ENCODE measurements at places on chromosomes 16 and 17.

DNA sequence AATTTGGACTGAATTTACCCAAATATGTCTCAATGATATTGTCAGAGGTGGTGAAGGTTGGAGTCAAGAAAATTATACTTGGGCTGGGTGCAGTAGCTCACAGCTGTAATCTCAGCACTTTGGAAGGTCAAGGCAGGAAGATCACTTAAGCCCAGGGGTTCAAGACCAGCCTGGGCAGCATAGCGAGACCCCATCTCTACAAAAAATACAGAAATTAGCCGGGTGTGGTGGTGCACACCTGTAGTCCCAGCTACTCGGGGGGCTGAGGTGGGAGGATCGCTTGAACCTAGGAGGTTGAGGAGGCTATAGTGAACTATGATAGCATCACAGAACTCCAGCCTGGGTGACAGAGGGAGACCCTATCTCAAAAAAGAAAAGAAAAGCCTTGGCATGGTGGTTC, 40.9 kb downstream of the LAT start:
- DNase-seq, result no peak

- no peak for DNase-seq
These were observed 34.5 kb downstream of the ABCC12 start for GRCh38 chr16:48121276-48121675.

GRCh38 chr16:62821824-62822223, 785.6 kb upstream of the CDH8 start:
- DNase-seq, result no peak

GRCh38 chr16:82063456-82064082, 28.5 kb downstream of the HSD17B2 start:
- DNase-seq, result no peak

DNA sequence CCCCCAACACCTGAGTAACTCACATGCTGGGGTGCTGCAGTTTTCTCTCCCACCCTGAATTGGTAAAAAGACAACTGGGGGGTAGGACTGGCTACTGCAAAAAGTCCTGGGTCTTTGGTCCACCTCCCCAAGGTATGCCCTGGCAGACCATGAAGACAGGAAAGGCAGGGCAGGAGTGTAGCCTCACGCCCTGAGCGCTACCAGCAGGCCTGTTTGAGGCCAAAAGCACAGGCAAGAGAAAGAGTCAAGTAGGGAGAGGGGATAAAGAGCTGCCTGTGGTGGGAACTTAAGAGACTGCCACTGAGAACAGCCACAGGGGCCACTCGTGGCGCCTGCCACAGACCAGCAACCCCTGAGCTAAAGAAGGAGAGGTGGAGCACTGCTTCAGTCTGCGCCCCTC, 13.8 kb downstream of the PSMB3 start:
- no peak for DNase-seq

DNA sequence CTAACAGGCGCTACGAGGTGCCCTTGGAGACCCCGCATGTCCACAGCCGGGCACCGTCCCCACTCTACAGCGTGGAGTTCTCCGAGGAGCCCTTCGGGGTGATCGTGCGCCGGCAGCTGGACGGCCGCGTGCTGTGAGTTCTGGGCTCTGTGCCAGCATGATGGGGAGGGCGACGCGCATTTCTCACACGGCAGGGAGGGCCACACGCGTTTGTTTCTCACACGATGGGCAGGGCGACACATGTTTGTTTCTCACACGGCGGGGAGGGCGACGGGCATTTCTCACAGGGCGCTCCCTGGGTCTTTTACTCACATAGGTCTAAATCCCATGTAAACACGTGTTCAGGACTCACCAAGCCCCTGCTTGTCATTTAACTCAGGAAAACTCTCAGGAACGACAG, 4.4 kb downstream of the GAA start:
- DNase-seq, result no peak

- no peak for DNase-seq
These were observed 4.3 kb upstream of the SGF29 start for GRCh38 chr16:28549301-28549899.

- no peak for DNase-seq
These were observed at the start of gene ANKRD13B for GRCh38 chr17:29592850-29593551. TSS of gene ANKRD13B (plus strand) at chr17:29593132. CDS start at chr17:29593622, 490 bp downstream.

DNA sequence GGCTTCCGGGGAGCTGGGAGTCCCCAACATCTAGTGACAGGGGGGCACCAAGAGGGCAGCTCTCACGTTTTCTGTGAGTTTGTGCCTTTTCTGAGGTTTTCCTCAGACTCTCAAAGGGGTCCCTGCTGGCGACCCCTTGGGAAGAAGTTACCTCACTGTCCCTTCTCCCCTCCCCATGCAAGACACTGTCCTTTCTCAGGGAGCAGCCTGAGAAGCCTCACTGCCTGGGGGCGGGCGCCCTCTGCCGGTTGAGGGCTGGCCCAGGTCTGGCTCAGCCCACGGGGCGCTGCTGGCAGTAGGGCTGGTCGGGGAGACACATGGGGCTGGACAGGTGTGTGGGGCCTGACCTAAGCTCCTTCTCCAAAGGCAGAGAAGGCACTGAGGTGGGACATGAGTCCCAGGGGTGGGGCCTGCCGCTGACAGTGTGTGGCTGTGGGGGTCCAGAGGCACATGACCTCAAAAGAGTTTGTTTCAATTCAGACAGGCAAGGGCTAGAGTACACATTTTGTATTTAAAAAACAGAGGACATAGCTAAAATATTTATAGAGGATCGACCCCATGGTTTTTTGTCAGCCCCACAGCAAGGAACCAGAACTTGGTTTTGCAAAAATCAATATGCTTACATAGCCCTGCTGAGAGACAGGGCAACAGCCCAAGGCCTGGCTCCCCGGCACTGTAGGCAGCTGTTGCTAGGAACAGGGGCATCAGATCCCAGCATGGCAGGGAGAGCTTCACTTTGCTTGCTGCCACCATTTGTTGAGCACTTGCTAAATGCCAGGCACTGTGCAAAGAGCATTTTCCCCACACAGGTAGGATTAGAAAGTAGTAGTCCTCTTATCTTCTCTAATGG, 18.5 kb upstream of the ALDH3A1 start:
- peak; percentile 81 for DNase-seq

- DNase-seq, result no peak
These were observed 15.8 kb downstream of the SHISA9 start for GRCh38 chr16:12917246-12917645.

GRCh38 chr17:66114609-66115008, 77.3 kb downstream of the CEP112 start:
- no peak for DNase-seq

- DNase-seq, result no peak
These were observed 22.1 kb downstream of the TMEM94 start for GRCh38 chr17:75478508-75478907.

DNA sequence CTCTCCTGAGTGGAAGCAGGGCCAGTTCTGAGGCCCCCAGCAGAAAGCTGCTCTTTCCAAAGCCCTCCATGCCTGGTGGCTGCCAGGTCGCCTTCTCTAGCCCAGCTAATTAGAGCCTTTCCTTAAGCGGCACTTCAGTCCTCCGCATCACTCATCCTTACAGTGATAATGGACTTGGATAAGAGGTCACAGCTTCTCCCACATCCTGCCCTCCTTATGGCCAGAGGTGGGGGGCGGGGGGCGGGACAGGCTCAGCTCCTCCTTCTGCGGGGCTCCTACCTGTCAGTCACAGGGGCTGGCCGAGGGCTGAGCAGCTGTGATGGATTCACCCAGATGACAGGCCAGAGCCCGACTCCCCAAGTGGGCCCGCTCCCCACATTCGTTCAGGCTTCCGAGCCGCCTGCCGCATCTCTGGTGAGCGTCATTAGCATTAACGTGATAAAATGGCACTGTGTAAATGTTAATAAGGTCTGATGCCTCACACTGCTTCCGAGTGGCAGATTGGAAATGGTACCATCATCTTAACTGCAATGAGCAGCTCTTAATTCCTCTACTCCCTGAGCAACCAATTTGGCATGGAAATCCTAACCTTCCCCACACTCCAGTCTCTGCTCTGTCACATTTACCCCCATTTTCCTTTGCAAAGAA, 41.3 kb downstream of the GRIN2C start:
- DNase-seq, result no peak

- peak; percentile 89 for DNase-seq
These were observed 9.3 kb downstream of the HEXIM2 start for GRCh38 chr17:45170931-45171337.

GRCh38 chr17:18016426-18016825, 22.5 kb downstream of the ATPAF2 start:
- no peak for DNase-seq

DNA sequence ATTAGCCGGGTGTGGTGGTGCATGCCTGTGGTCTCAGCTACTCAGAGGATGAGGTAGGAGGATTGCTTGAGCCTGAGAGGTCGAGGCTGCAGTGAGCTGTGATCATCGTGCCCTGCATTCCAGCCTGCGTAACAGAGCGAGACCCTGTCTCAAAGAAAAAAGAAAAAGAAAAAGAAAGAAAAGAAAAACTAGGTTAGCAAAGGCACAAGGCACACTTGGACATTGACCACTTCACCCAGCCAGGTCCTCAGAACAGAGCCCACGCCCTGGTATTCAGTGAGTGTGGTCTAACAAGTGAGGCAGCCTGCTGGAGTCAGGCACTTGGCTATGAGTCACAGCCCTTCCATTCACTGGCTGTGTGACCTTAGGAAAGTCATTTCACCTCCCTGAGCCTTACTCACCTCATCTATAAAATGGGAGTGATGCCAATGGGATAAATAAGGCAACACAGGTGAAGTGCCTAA, 10.4 kb downstream of the MILR1 start:
- no peak for DNase-seq

- no peak for DNase-seq
These were observed 161.9 kb downstream of the FOXL1 start for GRCh38 chr16:86740298-86740697.

GRCh38 chr17:37752482-37752881, 7.6 kb upstream of the HNF1B start:
- DNase-seq, result no peak

DNA sequence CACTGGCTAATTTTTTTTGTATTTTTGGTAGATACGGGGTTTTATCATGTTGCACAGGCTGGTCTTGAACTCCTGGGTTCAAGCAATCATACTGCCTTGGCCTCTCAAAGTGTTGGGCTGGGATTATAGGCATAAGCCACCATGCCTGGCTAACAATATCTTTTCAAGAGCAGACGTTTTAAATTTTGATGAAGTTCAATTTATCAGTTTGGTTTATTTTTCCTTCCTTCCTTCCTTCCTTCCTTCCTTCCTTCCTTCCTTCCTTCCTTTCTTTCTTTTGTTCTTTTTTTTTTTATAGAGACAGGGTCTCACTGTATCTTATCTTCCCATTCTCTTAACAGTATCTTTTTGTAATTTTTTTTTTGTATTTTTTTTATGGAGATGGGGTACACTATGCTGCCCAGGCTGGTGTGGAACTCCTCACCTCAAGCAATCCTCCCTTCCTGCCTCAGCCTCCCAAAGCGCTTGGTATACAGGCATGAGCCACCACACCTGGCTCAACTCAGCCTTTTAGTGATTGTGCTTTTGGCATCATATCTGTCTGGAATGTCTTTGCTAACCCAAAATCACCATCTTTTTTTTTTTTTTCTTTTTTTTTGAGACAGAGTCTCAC, 13.6 kb upstream of the GIP start:
- no peak for DNase-seq

GRCh38 chr16:89924297-89924924, 1.3 kb downstream of the TUBB3 start:
- peak; percentile 57 for DNase-seq

GRCh38 chr17:43444223-43445008, 39.4 kb upstream of the DHX8 start:
- no peak for DNase-seq

- no peak for DNase-seq
These were observed 6.3 kb downstream of the C17orf50 start for GRCh38 chr17:35766903-35767510.

DNA sequence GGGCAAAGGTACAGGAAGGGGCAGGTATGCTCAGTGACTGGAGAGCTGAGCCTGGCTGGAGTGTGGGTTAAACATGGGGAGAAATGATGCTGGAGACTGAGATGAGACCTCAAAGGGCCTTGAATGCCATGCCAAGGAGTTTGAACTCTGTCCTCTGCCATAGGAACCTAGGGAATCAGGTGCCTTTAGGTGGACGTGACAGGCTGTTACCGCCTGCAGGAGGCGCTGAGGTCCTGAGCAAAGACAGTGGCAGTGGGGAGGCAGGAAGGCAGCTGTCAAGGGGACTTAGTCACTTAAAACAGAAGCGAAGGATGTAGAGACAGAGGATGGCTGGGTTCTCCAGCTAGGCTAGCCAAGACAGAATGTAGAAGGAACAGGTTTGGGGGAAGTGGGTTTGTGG, 9.1 kb downstream of the PSMB3 start:
- DNase-seq, result no peak

DNA sequence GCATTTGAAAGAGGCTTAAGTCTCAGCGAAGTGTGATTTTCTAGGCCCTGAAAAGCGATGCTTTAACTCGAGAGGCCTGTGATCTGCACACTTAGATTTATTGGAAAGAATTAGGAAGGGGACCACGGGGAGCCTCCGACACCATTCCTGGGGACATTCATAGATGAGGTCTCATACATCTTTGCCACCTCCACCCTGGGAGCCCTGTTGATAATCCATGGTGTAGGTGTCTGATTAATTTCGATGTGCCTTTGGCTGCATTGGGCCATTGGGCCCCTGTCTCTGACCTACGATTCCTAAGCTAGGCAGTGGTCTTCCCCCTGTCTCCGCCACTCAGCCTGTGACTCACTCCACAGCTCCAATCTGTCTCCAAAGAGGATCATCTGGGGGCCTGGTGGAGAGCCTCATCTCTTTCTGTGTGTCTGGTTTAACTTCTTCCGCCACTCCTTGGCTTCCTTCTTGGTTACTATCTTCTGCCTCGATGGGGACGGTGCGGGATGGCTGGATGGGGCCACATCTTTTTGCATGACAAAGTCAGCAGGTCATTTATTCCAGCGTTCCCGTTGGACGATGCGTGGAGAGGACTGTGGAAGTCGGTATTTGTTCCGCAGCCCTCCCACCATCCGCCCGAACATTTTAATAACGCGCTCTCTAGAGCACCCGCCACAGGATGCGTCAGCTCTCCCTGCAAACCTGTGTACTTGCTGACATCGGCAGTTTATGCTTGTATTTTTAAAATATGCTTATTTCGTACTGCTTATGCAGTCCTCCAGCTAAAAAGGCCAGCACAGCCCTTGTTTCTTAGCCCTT, 109.3 kb downstream of the IRX3 start:
- DNase-seq, result no peak

GRCh38 chr16:27984121-27984520, 79.4 kb downstream of the GSG1L start:
- DNase-seq, result no peak

DNA sequence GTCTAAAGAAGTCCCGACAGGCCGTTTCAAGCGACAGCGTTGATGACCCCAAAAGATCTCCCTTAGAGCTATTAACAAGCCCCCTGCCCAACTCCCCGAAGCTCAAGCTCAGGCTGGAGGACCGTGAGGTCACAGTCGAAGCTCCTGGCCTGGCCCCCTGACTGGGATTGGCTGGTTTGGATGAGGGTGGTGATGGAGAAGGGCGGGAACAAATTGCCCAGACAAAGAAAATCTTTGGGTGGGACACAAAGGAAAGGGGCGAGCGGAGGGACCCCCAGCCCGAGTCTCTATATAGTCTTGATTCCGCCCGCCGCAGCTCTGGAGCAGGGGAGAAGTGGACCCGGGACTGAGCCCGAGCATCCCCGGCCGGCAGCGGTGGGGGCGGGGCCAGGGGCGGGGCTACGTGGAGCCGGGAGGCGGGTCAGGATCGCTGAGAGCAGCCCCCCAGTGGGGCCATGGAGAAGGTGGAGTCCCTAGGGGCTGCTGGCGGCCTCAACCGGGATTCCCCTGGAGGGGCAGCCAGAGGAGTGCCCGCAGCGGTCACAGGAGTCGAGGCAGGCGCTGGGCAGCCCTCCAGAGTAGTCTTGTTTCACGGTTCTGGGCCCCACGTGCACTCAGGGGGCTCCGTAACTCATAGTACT, 982 bp upstream of the NEURL4 start:
- no peak for DNase-seq

GRCh38 chr17:39963829-39964228, 1.0 kb downstream of the GSDMA start:
- no peak for DNase-seq

- DNase-seq, result no peak
These were observed 26.3 kb downstream of the WSB1 start for GRCh38 chr17:27320222-27320560.

All from ureter (tissue), 1 donor.